ENCODE measurements at places on chromosomes 5 and 9.
A peak's percentile ranks its signal among the peaks of the same experiment; 100 is the strongest.

DNA sequence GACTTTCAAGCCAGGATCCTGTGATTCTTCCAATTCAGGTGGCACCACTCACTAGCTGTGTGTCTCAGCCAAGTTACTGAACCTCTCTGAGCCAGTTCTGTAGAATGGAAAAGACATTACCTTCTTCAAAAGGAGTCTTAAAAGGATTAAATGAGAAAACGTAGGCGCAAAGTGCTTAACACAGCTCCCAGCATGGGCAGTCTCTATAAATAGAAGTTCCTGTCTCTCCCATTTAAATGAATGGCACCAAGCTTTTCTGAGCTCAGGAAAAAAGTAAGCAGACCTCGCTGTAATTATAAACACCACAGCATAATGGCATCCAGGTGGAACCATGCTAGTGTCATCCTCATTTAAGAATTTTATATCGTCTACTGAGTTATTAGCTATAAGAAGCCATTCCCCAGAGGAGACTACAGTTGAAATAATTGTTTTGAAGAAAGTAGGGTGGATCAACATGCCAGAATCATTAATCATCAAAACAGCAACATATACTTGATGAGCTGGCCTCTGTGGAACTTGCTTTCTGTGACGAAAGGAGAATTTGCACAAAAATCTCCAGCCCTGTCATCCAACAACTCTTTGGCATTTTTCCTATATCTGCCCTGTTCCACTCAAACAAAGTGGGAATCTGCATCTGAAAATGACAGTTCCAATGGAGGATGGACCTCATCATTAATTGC is 188.9 kb downstream of the SPOCK1 start:
- peak; percentile 55 for DNase-seq

GRCh38 chr9:127347831-127348776 is 48.9 kb upstream of the SLC2A8 start:
- DNase-seq, result peak; percentile 55

GRCh38 chr5:61479850-61480614 is 148.0 kb downstream of the ZSWIM6 start:
- no peak for DNase-seq

DNA sequence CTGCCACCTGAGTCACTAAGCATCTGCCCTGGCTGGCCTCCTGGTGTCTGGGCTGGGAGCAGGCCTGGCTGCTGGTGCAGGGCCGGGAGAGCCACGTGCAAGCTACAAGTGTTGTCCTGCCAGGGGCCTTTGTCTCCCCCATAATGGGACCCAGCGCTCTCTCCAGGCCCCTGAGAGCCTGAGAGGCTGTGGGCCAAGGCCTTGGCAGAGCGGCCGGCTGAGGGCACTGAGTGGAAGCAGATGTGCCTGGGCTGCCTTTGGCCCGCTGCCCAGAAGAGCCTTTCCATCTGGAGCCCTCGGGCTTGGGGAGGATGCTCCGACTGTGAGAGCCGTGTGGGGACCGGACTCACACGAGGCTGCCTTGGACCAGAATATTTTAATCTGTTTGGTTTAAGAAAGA is 185.5 kb downstream of the RGS3 start:
- DNase-seq, result no peak

DNA sequence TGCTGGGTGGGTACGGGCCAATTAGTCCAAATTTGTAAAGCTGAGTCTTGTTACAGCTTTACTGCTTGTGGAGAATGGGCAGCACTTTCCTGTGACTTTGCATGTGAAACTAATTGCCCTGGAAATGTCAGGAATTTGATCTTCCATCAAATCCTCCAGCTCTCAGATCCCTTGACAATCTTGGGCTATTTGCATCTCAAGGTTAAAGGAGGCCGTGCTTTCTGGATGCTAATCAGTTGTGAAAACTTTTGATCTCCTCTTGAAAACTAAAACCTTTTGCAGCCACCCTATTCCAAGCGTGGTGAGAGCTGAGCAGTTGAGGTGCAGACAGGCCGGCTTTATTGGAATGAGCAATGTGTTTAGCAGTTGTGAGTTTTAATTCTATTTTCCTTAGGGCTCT is 68.0 kb upstream of the CLINT1 start:
- no peak for DNase-seq

DNA sequence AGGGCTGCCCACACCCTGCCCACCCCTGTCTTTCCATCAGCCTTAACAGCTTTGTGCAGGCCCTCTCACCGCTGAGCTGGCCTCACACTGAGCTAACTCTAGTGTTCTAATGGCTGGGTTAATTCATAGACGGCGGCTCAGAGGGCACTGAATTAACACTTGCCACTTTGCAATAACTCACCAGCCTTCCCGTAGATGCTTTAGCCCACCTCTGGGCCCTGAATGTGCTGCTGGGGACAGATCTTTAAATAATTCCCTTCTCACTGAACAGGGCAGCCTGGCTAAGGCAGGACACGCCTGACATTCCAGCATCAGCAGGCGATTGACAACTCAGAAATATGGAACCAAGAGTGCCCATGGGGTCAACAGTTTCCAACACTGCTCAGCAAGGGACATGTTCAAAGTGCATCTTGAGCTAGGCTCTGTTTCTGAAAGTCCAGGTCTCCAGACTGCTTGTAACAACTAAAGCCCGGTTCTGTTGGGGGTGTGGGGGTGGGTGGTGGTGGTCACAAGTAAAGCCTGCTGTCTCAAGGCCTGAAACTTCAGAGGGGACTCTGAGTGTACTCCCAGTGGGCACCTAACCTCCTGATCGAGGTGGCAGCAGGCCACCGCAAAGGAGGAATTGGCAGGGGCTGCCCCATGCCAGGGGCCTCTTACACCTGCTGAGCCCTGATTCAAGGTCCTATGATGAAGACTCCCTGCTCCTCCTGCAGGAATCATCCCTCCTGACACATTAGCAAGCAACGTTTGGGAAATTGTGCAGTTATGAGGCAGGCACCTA is 248.3 kb downstream of the FSTL4 start:
- no peak for DNase-seq

- DNase-seq, result peak; percentile 15
These were observed 4.3 kb downstream of the GFM2 start for GRCh38 chr5:74762599-74762998.

GRCh38 chr9:3857673-3858072 is 331.9 kb upstream of the RFX3 start:
- DNase-seq, result no peak

GRCh38 chr5:171492781-171493180 is 73.3 kb downstream of the FGF18 start:
- DNase-seq, result no peak

- no peak for DNase-seq
These were observed 37.8 kb upstream of the ADRB2 start for GRCh38 chr5:148788636-148789035.

Measured in H54 (cell line).